ENCODE measurements at places on chromosomes 12 and 14.

GRCh38 chr12:39451977-39452376 lies 9.1 kb upstream of the KIF21A start:
- DNase-seq, result no peak

GRCh38 chr12:95815632-95816212 lies 25.2 kb upstream of the NTN4 start:
- DNase-seq, result peak; percentile 19

- DNase-seq, result peak; percentile 51
Observed at GRCh38 chr14:53128303-53129028, 24.7 kb downstream of the DDHD1 start.

- DNase-seq, result no peak
Observed at GRCh38 chr12:51695241-51696010, 104.4 kb downstream of the SCN8A start.

GRCh38 chr12:93229494-93230325 lies 148.0 kb upstream of the NUDT4 start:
- no peak for DNase-seq

- no peak for DNase-seq
Observed at GRCh38 chr12:16473610-16474326, 126.3 kb downstream of the MGST1 start.

DNA sequence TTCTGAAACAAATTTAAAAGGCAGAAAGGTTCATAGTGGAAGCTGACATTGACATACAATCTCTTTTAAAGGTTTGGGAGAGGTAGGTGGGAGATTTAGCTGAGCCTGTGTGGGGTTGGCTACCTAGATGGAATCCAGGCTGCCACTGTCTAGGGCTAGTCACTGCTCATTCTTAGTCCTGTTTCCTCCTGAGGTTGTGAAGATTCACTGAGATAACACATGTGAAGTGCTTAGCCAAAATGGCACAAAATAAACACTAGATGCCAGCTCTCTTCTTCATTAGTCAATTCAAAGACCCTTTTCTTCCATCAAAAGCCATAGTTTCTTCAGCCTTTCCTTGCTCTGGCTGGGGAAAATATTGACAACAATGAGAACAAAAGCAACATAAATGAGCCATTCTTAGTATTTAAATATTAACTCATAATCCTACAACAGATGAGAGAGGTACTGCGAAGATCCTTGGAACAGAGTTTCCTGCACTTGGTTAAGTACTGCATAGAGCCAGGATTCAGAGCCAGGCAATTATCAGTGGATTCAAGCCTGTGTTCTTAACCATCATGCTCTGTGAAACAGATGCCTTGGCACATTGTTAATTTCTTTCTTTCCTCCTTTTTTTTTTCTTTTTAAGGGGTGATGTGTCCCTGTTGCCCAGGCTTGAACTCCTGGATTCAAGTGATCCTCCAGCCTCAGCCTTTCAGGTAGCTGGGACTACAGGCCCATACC lies 3.5 kb downstream of the MYF6 start:
- no peak for DNase-seq

Measured in KBM-7 (cell line).